NCI-H446 treated with DMSO at 0.1 percent for 48 hours (cell line): ENCODE measurements at places on chromosomes 16 and 17.

DNA sequence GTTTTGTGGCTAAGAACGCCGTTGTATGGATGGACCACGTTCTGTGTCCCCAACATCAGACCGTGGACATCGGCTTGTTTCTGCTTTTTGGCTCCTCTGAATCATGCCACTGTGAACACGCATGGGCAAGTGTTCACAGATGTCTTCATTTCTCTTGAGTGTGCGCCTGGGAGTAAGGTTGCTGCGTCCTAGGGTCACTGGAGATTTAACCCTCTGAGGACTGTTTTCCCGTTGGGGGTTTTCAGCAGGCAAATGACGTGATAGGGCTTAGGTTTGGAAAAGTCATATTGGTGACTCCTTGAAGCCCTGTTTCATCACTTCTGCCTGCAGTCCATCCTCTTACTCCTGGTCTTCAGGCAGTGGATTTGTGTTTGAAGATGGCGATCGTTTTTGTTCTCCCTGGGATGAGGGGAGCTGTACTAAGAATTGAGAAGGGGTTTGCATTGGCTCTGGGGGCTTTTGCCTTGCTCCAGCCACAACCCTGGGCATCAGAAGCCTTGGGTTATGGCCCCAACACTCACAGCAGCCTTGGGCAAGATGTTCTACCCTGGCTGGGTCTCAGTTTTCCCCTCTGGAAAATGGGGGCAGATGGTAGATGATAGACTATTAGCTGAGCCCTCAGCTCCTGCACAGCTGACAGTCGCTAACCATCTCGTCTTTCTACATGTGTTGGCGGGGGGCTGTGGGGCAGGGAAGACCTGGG lies 67.2 kb upstream of the CIBAR2 start:
- no peak for DNase-seq

DNA sequence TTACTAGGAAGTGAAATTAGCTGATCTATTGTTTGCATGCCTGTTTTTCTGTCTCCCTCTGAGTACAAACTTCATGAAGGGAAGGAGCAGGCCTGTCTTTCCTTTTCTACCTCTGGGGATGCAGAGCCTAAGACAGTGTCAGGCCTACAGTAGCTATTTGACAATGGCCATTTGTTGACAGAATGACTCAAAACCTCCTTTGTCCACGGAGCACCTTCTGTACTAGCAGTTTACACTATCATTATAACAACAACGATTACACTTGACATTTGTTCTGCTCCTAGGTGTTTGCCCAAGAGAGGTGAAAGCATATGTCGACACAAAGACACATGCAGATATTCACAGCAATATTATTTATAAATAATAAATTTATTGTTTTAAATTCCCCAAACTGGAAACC lies 132.3 kb upstream of the IRX3 start:
- DNase-seq, result no peak

DNA sequence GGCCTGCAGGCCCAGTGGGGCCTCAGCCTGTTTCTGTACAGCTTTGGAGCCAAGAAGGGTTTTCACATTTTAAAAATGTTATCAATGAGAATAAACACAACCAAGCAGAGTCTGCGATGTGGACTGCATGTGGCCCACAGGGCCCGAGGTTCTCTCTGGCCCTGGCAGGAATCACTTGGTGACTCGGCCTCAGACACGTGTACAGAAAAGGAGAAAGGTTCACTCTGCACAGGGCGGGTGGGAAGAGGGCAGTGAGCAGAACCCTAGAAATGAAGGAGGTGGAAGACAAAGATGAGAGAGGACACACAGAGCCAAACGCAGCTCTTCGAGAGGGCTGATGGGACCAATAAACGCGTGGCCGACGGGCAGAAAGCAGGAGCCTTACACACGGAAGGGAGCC lies 11.6 kb upstream of the ZNF750 start:
- no peak for DNase-seq

DNA sequence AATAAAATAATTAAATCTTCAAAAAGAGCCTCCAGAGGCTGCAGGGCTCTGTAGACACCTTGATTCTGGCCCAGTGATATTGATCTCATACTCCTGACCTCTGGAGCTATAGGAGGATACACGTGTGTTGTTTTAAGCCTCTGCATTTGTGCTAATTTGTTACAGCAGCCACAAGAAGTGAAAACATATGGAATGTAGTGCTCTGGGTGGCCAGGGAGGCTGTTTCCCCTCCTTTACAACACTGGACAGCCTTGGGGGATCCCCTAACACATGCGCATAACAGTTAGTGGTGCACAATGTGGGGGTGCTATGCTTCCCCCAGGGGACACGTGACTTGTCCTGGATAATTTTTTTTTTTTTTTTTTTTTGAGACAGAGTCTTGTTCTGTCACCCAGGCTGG lies 4.7 kb upstream of the ZNF500 start:
- no peak for DNase-seq

DNA sequence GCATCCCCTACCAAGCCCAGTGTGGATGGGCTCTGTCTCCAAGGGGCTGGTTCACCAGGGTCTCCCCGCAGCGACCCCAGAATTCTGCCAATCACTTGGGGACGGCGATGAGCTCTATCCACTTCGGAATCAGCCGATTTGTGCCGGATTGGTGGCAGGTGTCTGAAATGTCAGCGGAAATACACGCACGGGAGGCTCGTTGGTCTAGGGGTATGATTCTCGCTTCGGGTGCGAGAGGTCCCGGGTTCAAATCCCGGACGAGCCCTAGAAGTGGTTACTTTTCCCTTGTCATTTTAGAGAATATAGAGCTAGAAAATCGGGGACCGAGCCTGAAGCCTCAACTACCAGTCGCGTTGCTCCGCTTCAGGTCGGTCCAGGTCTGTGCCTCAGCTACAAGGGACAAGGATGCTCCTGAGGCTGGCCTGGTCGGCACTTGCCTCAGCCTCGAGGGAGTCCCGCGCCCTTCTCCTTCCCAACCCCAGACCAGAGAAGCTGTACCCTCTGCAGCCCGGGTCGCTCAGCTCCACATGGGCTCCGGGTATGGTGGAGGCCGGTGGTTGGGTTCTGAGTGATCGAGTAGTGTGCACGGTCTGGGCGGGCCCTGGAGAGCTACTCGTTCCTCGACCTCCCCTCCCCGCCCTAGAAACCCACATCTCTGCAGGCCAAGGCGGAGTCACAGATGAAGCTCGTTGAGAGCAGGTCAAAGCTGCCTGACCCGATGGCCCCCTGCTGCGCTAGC lies 16.0 kb upstream of the OR1F1 start:
- DNase-seq, result peak; percentile 24

DNA sequence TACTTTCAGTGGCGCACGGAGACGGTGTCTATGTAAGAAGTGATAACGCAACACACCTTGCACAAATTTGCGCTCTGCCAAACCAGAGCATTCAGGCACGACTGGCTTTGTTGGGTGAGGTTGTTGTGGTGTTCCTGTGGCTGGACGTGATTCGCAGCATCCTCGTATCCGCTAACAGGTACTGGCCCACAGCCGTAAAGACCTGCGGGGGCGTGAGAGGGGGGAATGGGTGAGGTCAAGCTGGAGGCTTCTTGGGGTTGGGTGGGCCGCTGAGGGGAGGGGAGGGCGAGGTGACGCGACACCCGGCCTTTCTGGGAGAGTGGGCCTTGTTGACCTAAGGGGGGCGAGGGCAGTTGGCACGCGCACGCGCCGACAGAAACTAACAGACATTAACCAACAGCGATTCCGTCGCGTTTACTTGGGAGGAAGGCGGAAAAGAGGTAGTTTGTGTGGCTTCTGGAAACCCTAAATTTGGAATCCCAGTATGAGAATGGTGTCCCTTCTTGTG lies 510.9 kb downstream of the KCNJ18 start:
- no peak for DNase-seq

DNA sequence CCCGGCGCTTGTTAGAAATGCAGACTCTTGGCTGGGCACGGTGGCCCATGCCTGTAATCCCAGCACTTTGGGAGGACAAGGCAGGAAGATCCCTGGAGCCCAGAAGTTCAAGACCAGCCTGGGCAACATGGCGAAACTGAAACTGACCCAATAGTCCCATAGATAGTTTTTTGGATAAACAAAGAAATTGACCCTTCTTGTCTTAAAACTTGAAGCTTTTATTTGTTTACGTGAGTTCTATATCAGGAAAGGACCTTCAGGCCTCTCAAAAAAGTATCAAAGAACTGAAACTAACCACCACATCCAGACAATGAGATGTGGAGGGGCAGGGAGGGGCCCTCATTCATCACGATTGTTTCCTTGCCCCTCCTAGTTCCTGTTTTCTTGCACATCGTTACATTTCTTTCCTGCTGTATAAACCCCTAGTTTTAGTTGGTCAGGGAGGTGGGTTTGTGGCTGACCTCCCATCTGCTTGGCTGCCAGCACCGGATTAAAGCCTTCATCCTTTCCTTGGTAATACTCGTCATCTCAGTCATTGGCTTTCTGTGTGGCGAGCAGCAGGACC lies 29.9 kb upstream of the PRM1 start:
- no peak for DNase-seq

DNA sequence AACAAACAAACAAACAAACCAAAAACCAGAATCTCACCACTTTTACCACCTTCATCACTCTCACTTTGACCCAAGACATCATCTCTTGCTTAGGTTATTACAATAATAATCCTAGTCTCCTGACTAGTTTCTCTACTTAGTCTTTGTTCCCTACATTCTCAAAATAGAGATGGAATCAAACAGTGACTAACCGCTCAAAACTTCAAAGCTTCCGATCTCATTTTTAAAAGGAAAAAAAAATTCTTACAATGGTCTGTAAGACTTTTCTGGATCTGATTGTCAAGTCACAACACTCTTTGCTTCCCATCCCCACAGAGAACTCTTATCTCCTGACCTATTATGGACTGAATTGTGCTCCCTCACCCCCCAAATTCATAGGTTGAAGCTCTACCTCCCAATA lies 60.9 kb downstream of the SPAG9 start:
- no peak for DNase-seq

GRCh38 chr17:69593351-69593715 lies 178.8 kb downstream of the MAP2K6 start:
- no peak for DNase-seq

GRCh38 chr16:67531247-67531646 lies 2.6 kb downstream of the RIPOR1 start:
- DNase-seq, result no peak

GRCh38 chr17:17700251-17700969 lies 19.2 kb downstream of the RAI1 start:
- DNase-seq, result no peak

- DNase-seq, result no peak
Observed at GRCh38 chr17:38402897-38403296, 25.4 kb upstream of the ARHGAP23 start.

DNA sequence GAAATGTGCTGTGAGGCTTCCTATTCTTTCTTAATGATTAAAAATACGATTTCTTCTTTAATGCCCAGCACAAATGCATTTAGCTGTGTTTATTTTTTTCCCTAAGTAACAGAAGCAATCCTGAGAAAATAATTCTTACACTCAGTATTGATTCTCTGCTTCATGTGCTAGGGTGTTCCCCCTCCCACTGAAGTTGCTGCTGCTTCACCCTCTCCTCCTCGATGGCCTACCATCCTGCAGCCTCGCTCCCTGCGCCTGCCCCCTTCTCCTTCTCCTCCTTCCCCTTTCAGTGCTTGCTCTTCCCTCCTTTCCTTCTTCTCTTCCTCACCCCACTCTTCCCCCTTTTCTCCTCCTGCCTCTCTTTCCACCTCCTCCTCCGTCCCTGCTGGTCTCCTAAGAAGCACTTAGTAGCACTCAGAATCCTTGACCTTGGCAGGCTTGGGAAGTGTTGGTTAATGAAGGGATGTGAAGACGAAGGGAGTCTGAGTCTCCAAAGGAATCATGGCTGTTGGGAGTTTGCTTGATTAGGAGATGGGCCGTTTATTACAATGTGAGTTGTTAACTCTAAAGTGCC lies 119.7 kb downstream of the RPTOR start:
- DNase-seq, result no peak

DNA sequence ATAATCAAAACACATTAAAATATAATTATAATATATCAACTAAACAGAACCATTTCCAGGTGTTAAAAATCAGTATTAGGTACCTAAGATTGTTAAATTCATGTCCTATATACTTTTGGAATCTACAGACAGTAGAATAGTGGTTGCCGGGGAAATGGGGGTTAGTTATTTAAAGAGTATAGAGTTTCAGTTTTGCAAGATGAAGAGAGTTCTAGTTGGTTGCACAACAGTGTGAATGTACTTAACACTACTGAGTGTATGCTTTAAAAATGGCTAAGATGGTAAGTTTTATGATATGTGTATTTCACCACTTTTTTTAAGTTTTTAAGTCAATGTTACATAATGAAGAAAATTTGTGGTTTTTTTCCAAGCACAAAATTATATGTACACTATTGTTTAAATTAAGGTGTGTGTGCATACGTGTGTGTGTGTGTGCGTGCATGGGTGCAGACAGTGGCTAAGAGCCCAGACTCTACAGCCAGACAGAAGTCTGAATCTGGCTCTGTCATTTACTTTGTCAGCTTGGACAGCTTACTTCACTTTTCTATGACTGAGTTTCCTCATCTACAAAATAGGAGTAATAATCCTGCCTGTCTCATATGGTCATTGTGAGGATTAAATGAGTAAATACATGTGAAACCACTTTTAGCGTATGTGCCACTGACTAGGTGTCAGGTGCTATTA lies 25.3 kb upstream of the PHAF1 start:
- no peak for DNase-seq

GRCh38 chr17:74761931-74762330 lies 13.5 kb downstream of the NHERF1 start:
- DNase-seq, result no peak

- DNase-seq, result no peak
Observed at GRCh38 chr16:20897253-20897897, 2.8 kb downstream of the DCUN1D3 start.

- no peak for DNase-seq
Observed at GRCh38 chr16:62077998-62078397, 41.8 kb upstream of the CDH8 start.

DNA sequence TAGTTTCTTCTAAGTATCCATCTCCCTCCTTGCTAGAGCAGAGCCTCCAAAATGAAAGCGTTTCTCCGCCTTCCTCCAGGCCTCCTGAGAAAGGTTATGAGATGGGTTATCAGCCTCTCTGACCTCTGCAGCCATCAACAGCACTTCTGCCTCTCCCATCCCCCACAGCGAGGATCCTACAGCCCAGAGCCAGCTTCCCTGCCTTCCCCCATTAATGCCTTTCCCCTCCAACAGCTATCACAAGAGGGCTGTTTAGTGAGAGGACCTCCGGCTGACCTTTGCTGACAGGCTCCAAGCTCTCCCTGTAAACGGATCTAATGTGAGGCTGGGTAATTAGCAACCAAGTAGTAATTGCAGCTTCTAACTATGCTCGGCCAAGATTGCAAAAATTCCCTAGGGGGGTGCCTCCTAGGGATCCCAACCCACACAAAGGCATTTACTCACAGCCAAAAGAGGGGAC lies 55.8 kb downstream of the ZFHX3 start:
- DNase-seq, result no peak

DNA sequence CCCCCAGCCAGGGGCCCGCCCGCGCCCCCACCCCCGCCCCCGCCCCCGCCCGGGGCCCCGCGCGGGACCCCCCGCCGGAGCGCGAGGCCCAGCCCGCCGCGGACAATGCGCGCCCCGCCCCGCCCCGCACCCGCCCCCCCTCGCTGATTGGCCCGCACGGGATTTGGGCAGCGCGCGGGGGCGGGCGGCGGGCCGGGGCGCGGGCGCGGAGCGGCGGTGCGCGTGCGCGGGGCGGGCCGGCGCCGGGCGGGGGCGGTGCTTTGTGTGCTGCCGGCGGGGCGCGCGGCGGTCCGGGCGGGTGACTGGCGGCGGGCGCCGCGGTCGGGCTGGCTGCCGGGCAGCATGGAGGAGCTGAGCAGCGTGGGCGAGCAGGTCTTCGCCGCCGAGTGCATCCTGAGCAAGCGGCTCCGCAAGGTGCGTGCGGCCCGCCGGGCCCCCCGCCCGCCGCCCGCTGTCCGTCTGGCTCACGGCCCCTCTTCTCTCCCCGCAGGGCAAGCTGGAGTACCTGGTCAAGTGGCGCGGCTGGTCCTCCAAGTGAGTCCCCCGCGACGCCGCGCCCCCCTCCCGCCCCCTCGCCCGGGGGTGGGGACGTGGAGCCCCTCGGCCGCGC lies at the start of gene CBX2:
Gene CBX2 (plus strand): TSS at position 255 of the 610 bp plus-strand sequence. CDS start 88 bp downstream, at position 343.
- peak; percentile 65 for DNase-seq
